ENCODE measurements at places on chromosomes 6 and 20.

- no peaks in the 10 kb centered on the region for H3K36me3 ChIP-seq
- H3K4me3 ChIP-seq, result no peak overlapping the region
- DNase-seq, result no peak
- peaks cover 33% of the 10 kb centered on the region for H3K4me1 ChIP-seq
These were observed 2.8 kb upstream of the MAPK13 start for GRCh38 chr6:36127462-36128016.

DNA sequence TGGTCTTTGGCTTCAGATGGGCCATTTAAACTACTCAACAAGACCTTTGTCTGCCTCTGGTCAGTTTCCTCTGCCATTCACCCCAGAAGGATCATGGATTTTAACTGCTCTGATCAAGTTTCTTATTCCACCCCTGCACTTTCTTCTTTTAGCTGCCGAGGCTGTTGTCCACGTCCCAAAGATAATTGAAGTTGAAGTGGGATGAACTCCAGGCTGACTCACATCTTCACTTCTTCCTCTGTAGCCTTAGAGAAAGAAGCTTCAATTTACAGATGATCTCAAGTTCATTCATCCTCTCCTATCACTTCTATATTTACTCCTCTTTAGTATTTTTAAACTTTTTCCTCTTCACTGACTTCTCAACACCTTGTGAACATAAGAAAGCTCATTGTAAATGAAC lies 651.6 kb downstream of the UTRN start:
- no peak for DNase-seq
- peaks cover 10% of the 10 kb centered on the region for H3K36me3 ChIP-seq
- no peaks in the 10 kb centered on the region for H3K4me1 ChIP-seq
- no peak overlapping the region for H3K4me3 ChIP-seq

DNA sequence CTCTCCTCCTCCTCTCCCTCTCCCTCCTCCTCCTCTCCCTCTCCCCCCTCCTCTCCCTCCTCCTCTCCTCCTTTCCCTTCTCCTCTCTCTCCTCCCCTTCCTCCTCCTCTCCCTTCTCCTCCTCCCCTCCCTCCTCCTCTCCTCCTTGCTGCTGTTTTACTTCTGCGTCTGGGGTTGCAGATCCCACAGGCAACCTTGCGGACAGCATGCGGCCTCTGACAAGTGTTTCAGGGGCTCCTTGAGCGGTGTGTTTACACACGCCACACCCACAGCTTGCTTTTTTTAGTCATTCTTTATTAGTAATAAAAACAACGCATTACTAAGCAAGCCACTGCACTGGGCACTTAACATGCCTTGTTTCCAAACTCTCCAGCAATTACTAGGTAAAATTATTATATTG lies 81.9 kb downstream of the TFAP2C start:
- H3K36me3 ChIP-seq, result no peaks in the 10 kb centered on the region
- peaks cover 29% of the 10 kb centered on the region for H3K27me3 ChIP-seq
- DNase-seq, result no peak
- no peak overlapping the region for H3K4me3 ChIP-seq
- no peak overlapping the region for H3K27ac ChIP-seq

DNA sequence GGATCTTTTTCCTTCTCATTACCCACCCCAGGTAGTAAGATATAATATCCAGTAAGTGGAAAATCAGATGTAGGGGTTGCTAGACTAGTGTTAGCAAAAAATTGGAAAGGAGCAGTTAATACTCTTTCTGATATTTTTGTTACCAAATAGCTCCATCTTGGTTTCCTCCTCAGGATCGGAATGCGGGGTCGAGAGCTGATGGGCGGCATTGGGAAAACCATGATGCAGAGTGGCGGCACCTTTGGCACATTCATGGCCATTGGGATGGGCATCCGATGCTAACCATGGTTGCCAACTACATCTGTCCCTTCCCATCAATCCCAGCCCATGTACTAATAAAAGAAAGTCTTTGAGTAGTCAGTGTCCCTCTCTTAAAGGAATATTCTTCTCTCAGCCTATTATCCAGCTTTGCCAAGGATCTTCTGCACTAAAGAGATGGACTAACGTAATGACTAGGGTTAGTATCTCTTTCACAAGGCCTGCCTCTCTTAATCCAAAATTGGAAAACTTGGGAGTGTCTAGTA lies 1.5 kb downstream of the ROMO1 start:
- H3K27ac ChIP-seq, result peak overlapping the region; percentile 98
- peaks cover 35% of the 10 kb centered on the region for H3K36me3 ChIP-seq
- H3K27me3 ChIP-seq, result no peaks in the 10 kb centered on the region
- peak overlapping the region; percentile 96 for H3K4me3 ChIP-seq

- peaks cover 38% of the 10 kb centered on the region for H3K4me1 ChIP-seq
- peaks cover 4% of the 10 kb centered on the region for H3K36me3 ChIP-seq
- peaks cover 10% of the 10 kb centered on the region for H3K27me3 ChIP-seq
- peak; percentile 85 for DNase-seq
These were observed at the start of gene TPBG for GRCh38 chr6:82363428-82364086. Gene TPBG, plus strand, starts transcription at chr6:82363817. Its CDS starts 1,145 bp downstream, at chr6:82364962.

- DNase-seq, result no peak
- H3K4me1 ChIP-seq, result peaks cover 11% of the 10 kb centered on the region
- no peak overlapping the region for H3K27ac ChIP-seq
- no peak overlapping the region for H3K4me3 ChIP-seq
- peaks cover 21% of the 10 kb centered on the region for H3K36me3 ChIP-seq
- peaks cover 3% of the 10 kb centered on the region for H3K27me3 ChIP-seq
These were observed 9.9 kb upstream of the SDCBP2 start for GRCh38 chr20:1338801-1339200.

GRCh38 chr20:40470445-40471260 lies 218.4 kb downstream of the MAFB start:
- H3K4me3 ChIP-seq, result no peak overlapping the region
- peaks cover 18% of the 10 kb centered on the region for H3K27me3 ChIP-seq
- DNase-seq, result no peak
- H3K4me1 ChIP-seq, result peaks cover 14% of the 10 kb centered on the region
- H3K36me3 ChIP-seq, result no peaks in the 10 kb centered on the region

GRCh38 chr6:11711003-11711983 lies 67.3 kb downstream of the ADTRP start:
- H3K4me1 ChIP-seq, result peaks cover 57% of the 10 kb centered on the region
- no peaks in the 10 kb centered on the region for H3K36me3 ChIP-seq
- no peak for DNase-seq
- no peak overlapping the region for H3K4me3 ChIP-seq

- peaks cover 6% of the 10 kb centered on the region for H3K4me1 ChIP-seq
- peak; percentile 38 for DNase-seq
- H3K27me3 ChIP-seq, result peaks cover 16% of the 10 kb centered on the region
- no peaks in the 10 kb centered on the region for H3K36me3 ChIP-seq
These were observed 177.0 kb downstream of the TTLL2 start for GRCh38 chr6:167501831-167502385.

GRCh38 chr6:139894271-139894670 lies 519.8 kb upstream of the CITED2 start:
- no peak for DNase-seq
- no peak overlapping the region for H3K4me3 ChIP-seq
- no peak overlapping the region for H3K27ac ChIP-seq
- no peaks in the 10 kb centered on the region for H3K27me3 ChIP-seq

DNA sequence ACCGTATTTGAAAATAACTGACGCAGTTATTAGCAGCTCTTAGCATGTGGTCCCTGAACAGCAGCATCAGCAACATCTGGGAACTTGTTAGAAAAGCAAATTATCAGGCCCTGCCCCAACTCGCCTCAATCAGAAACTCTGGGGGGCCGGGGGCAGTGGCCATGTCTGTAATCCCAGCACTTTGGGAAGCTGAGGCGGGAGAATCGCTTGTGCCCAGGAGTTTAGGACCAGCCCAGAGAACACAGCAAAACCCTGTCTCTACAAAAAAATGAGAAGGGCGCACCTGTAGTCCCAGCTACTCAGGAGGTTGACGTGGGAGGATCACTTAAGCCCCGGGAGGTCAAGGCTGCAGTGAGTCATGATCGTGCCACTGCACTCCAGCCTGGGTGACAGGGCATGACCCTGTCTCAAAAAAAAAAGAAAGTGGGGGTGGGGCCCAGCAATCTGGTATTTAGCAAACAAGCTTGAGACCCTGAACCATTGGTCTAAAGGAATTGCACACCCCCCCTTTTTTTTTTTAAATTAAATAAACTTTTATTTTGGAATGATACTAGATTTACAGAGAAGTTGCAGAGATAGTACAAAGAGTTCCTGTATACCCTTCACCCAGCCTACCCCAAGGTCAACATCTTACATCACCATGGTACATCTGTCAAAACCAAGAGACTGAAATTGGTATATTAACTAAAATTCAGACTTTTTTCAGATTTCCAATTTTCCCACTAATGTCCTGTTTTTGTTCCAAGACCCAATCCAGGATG lies 6.7 kb downstream of the SRXN1 start:
- no peak overlapping the region for H3K27ac ChIP-seq
- H3K27me3 ChIP-seq, result no peaks in the 10 kb centered on the region
- peaks cover 44% of the 10 kb centered on the region for H3K36me3 ChIP-seq
- no peak for DNase-seq

DNA sequence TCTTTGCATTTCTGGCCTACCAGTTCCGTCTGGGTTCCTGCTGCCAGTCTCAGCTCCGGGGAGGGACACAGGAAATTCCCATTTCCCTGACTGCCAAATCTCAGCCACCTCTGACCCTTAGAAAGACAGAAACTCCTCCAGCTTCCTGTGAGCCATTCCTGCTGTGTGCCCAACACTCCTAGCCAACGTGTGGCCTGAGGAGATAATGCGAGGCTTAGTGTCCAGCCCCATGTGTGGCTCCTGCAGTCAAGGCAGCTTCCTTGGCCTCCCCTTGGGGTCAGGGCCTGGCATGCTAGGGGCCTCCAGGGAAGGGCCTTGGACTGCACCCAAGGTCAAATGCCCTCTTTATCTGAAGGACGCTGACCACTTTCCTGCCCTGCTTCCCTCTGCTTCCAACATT lies 45.1 kb downstream of the MAFB start:
- peaks cover 18% of the 10 kb centered on the region for H3K27me3 ChIP-seq
- no peaks in the 10 kb centered on the region for H3K36me3 ChIP-seq
- no peak overlapping the region for H3K4me3 ChIP-seq

DNA sequence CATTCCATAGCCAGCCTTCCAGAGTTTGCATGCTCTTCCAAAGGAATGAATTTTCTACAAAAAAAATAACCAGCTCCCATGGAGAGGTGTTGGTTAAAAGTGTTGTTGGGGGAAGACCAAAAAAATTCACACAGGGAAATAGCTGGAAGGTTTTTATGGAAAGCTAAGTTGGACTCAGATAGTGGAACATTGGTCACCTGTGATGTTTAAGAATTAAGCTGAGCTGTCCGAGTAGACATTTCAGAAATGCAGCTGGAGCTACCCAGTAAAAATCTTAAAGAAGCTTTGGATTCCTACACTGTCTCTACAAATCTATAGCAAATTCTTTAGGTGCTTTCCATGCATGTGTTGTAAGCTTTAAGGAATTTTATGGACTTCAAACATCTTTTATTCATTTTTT lies 155.5 kb downstream of the THBS2 start:
- DNase-seq, result no peak
- H3K4me1 ChIP-seq, result peaks cover 51% of the 10 kb centered on the region
- no peaks in the 10 kb centered on the region for H3K27me3 ChIP-seq
- no peaks in the 10 kb centered on the region for H3K36me3 ChIP-seq
- H3K4me3 ChIP-seq, result no peak overlapping the region

GRCh38 chr20:64131406-64131805 lies 24.0 kb upstream of the NPBWR2 start:
- peaks cover 24% of the 10 kb centered on the region for H3K27me3 ChIP-seq
- H3K4me1 ChIP-seq, result no peaks in the 10 kb centered on the region
- peak; percentile 1 for DNase-seq
- no peaks in the 10 kb centered on the region for H3K36me3 ChIP-seq
- no peak overlapping the region for H3K4me3 ChIP-seq

- peaks cover 52% of the 10 kb centered on the region for H3K4me1 ChIP-seq
- H3K4me3 ChIP-seq, result peak overlapping the region; percentile 19
- DNase-seq, result no peak
- no peak overlapping the region for H3K27ac ChIP-seq
These were observed 83.2 kb upstream of the EYA2 start for GRCh38 chr20:46811224-46812084.

- peaks cover 15% of the 10 kb centered on the region for H3K27me3 ChIP-seq
- H3K36me3 ChIP-seq, result peaks cover 5% of the 10 kb centered on the region
- H3K4me1 ChIP-seq, result peaks cover 20% of the 10 kb centered on the region
- DNase-seq, result no peak
- H3K4me3 ChIP-seq, result no peak overlapping the region
- H3K27ac ChIP-seq, result no peak overlapping the region
These were observed 111.8 kb upstream of the FRMD1 start for GRCh38 chr6:168190646-168191443.

GRCh38 chr20:63980317-63980805 lies 571 bp upstream of the PRPF6 start:
- no peak overlapping the region for H3K27ac ChIP-seq
- no peak for DNase-seq
- H3K4me3 ChIP-seq, result peak overlapping the region; percentile 95
- peaks cover 43% of the 10 kb centered on the region for H3K4me1 ChIP-seq
- peaks cover 47% of the 10 kb centered on the region for H3K27me3 ChIP-seq
